ENCODE measurements at places on chromosomes 1 and 21. TPM values are rescaled to one million over a fixed set of nuclear protein-coding genes. Genes with fewer than 3 reads are reported as not detected.

The USH2A gene
- total RNA-seq: not detected

The LAMB3 gene
- 348 TPM for total RNA-seq

DNA sequence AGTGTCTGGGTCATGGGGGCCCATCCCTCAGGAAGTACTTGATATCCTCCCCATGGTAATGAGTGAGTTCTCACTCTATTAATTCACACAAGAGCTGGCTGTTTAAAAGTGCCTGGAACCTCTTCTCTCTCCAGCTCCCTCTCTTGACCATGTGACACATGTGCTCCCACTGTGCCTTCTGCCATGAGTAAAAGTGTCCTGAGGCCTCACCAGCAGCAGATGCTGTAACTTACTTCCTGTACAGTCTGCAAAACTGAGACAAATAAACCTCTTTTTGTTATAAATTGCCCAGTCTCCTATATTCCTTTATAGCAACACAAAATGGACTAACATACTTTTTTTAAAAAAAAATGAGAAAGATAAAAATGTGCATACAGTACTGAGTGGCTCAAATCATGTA, 24.0 kb downstream of the PUM1 start:
- no peak for DNase-seq

The TTC34 gene
- under 0.01 TPM for total RNA-seq

DNA sequence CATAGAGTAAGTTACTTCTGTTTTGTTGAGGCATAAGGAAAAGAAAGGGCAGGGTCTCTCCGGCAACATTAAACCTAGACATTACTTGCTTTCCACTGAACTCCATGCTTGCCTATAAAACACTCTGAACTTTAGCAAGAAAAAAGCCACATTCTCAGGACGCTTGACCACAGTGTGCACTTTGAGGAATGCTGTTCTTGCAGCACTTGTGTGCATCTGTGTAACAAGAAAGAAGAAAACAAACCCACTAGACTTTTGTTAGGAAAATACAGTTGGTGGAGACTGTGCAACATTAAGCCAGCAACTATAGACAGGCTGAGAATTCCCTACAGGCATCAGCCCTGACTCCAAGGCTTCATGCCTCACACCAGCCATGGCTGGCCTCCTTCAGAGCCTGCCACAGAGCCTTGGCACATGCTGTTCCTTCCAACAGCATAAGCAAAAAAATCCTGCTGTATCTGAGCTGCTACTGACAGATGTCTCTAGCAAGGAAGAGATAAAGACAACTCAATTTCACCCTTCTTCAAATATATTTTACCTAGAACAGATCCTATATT, 5.8 kb downstream of the PDZK1 start:
- DNase-seq: no peak

DNA sequence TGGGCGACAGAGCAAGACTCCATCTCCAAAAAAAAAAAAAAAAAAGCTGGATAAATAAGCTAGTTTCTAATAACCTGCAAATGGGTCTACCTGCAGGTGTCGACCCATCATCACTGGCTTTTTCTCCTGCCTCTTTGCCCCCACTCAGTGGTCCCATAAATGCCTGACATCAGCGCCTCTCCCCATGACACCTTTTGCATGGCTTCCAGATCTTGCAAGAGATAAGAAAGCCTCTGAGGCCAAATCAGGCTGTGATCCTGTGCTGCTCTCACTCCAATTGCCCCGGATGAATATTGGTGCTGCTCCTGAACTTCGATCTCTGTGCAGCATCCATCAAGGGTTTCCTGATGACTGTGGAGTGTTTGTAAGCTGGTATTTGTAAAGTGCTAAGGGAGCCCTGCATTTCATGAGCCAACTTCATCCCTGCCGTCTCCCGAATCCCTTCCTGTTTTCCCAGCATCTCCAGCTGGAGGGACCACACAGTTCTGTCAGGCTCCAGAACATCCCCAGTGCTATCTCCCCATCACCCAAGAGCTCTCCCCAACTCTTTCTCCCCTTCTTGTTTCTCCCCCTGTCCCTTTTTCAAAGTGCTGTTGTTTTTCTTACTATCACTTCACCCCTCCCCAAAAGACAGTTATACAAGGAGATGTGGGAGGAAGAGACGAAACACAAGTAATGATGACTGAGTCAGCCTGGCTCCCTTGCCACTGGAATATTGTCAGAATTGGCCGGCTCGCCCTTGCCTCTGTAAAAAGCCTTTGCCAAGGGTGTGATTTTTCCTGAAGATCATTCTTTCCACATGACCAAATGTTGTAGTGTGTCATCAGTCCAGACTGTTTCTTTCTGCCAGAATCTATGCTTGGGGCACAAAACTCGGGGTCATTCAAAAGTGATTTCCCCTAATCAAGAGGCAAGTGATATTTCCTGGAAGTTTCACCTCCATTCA, 2.8 kb upstream of the EFHD2 start:
- no peak for DNase-seq

The SYCP1 gene
- 0.17 TPM for total RNA-seq

GRCh38 chr1:3038571-3039181, 17.4 kb downstream of the ACTRT2 start:
- DNase-seq: no peak

The OR2T11 gene
- not detected for total RNA-seq

- DNase-seq: no peak
Measured at GRCh38 chr1:52927212-52928014, at the start of gene SCP2. Gene SCP2, plus strand, starts transcription at chr1:52927276. Its CDS starts 121 bp downstream, at chr1:52927397.

The CNKSR1 gene
- total RNA-seq: 16.8 TPM

GRCh38 chr1:64437453-64437852, 32.5 kb upstream of the CACHD1 start:
- DNase-seq: no peak

- no peak for DNase-seq
Measured at GRCh38 chr1:5967351-5968160, 24.7 kb downstream of the NPHP4 start.

- DNase-seq: no peak
Measured at GRCh38 chr21:29376556-29376955, 77.8 kb downstream of the BACH1 start.

DNA sequence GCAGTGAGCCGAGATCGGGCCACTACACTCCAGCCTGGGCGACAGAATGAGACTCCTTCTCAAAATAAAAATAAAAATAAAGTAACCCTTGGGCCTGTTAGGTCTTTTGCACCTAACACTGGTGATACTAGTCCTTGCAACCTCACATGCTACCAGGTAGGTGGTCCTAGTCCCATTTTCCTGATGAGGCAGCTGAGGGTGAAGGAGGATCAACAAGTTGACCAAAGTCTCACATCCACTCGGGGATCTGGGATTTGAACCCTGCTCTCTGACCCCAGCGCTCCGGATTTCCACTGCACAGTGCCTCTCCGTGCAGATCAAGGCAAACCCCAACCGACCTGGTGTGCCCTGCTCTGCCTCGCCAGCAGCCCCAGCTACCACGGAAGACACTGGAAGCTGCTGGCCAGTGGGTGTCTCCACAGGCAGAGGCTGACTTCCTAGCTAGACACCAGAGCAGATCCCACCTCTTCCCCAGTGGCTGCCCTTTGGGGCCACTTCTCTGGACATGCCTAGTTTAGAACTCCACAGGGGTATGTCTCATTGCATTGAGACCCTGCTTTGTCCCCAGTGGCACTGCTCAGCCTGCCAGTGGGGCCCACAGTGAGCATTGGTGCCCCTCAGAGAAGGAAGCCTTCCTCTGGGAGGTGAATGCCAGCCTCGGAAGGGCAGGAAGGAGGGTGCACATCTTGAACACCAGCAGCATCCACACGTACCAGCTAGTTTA, 27.6 kb downstream of the LDLRAP1 start:
- no peak for DNase-seq

DNA sequence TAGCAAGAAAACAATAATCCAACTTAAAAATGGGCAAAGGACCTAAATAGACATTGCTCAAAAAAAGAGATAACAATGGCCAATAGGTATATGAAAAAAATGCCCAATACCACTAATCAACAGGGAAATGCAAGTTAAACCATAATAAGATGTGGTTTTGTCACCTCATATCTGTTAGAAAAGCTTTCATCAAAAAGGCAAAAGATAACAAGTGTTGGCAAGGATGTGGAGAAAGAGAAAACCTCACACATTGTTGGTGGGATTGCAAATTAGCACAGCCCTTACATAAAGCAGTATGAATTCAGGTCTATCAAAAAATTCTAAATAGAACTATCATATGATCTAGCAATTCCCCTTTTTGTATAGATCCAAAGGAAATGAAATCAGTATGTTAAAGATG, 387.2 kb upstream of the DUSP10 start:
- no peak for DNase-seq
